Stimulated activated CD4-positive, alpha-beta T cell treated with anti-CD3 and anti-CD28 coated beads, Interleukin-15, amount 100 ng/mL, for 1 hour (primary cell): ENCODE measurements at places on chromosomes 7 and 10.

DNA sequence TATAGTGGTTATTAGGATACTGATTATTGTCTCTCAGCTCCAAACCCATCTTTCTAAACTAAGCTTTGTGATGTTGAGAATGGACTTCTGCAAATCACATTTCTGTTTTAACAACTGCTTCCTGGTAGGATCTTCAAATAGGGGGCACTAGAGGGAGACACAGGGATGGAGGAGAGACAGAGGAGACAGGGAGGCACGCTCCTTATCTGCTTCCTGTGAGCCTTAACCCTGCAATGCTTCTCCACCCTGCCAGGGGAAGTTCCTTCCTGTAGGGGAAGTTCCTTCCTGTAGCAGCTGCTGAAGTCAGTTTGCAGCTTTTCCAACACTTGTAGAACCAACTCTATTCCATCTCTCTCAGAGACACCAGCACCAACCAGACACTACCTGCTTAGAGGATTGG, 847.2 kb downstream of the CCSER2 start:
- DNase-seq = no peak

DNA sequence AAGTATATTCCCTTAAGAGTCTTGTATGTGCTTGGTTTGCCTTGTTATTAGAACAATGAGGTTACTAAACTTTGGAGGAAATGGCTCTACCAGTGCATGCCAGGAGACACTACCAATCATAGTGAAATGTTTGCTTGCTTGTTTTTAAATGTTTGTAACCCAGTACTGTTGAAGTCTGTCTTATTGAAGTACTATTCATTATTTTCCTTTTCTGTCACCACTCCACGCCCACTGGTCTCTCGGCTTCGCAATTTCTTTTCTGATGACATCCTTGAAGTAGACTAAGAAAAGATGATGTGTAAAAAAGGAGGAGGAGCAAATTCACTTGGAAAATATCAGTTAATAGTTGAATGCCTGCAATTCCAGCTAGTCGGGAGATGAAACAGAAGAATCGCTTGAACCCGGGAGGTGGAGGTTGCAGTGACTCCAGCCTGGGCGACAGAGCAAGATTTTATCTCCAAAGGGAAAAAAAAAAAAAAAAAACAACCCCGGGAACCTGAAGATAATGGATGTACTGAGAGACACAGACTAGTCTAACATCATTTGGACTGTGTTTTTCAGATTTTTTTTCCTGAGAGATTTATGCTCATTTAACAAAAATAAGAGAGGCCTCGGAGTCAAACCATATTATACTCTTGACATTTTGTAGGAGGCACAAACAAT, 959.4 kb downstream of the PCDH15 start:
- no peak for DNase-seq

- DNase-seq = no peak
Measured at GRCh38 chr10:32150532-32151101, 94.4 kb upstream of the KIF5B start.

GRCh38 chr10:13183625-13184024, 22.3 kb downstream of the MCM10 start:
- DNase-seq = no peak

- no peak for DNase-seq
Measured at GRCh38 chr10:123129618-123130271, 6.0 kb upstream of the HMX3 start.

- DNase-seq = no peak
Measured at GRCh38 chr7:117127585-117128168, 174.4 kb downstream of the ST7 start.

- peak; percentile 27 for DNase-seq
Measured at GRCh38 chr7:2209146-2209960, 23.4 kb downstream of the MAD1L1 start.

DNA sequence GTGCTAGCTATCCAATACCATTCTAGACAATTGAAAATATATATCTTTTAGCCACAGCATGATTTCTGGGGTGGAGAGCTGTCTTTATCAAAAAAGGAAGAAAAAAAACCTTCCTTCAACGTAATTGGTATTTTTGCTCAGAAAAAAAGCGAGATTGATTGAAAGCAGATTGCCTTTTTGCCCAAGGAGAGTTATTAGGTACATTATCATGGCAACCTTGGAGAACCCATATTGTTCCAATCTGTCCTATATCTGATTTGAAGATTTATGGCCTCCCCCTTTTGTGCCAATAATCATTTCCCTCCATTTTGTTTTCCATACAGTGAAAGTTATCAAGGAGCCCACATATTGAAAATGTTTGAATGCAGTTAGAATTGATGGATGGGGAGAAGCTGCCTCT, 544.5 kb downstream of the KCNMA1 start:
- no peak for DNase-seq

GRCh38 chr10:129784291-129784690, 179.8 kb downstream of the EBF3 start:
- no peak for DNase-seq

DNA sequence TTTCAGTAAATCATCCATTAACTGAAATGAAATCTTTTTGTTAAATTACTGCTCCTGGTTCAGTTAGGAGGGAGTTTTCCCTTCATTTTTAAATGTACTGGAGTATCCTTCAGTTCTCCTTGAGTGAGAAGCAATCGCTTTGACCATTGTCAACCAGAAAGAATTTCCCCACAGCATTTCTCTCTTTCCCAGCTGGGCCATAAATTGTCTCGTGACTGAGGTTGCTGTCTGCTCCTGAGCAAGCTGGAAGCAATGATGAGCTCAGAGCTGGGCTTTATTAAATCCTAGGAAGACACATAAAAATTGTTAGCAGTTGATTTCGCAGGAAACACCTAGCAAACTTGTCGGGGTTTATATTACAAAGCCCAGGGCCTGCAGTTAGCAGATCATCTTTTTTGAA, 102.0 kb upstream of the INSYN2A start:
- DNase-seq = no peak

DNA sequence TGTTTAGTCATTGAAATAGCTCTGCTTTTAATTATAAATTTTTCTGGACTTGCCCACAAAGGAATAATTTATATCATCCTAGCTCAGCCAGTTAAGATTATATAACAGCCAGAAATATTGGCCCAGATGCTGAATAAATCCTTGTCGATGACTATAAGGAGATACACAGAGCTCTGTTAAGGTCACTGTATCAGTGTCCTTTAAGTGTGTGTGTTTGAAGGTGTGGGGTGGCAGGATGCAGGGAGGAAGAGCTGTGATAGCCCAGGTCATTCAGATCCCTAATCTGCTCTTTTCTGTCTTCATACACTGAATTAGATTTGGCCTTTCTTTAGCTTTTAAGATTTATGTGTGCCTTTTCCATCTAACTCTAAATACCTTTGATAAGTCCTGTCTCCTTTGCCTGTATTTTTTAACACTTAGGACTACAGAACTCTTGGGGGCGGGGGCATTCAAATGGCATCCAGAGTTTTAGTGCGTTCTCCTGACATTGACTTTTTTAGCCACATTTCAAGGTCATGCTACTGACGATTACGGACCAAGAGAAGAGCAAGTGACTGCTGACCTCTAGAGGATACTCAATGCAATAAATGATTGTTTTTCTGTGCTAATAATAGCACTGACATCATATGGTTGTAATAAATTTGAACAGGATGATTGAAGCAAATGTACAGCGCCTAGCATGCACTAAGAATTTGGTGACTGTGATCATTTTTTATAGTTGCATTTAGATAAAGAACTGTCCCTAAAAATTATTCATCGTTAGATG, 172.3 kb downstream of the CACNB2 start:
- DNase-seq = no peak

GRCh38 chr10:12628964-12629766, 279.8 kb downstream of the CAMK1D start:
- no peak for DNase-seq

DNA sequence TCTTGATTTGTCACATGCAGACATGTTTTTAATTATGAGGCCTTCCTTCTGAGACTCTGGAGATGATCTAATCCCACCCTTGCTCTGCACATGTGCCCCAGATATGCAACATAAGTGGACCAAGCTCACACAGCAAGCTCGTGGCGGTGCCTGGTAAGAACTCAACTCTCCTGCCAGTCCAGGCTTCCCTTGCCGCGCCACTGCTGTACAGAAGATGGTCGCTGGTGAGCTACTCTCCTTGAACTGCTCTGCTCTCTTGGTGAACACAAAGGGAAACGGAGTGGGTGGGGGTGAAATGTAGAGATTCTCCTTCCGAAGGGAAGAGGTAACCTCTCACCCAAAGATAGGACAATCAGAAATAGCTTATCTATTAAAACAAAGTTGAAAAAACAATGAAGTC, 25.7 kb downstream of the MYOF start:
- no peak for DNase-seq

DNA sequence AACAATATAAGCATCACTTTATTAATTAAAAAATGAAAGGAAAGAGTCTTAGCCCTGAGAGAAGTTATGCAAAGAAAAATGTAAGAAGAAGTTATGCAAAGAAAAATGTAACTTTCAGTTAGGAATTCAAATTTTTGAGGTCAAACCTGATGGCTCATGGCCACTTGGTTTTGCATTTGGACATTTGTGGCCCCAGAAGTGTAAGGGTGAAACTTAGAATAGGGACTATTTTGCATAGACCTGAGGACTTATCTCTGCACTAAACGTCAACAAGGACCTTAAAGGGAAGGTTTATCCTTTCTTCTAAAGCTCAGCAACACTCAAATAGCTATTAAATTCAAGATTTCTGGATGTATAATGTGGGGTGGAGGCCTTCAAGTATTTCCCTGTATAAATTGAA, 724.5 kb upstream of the POT1 start:
- DNase-seq = no peak

DNA sequence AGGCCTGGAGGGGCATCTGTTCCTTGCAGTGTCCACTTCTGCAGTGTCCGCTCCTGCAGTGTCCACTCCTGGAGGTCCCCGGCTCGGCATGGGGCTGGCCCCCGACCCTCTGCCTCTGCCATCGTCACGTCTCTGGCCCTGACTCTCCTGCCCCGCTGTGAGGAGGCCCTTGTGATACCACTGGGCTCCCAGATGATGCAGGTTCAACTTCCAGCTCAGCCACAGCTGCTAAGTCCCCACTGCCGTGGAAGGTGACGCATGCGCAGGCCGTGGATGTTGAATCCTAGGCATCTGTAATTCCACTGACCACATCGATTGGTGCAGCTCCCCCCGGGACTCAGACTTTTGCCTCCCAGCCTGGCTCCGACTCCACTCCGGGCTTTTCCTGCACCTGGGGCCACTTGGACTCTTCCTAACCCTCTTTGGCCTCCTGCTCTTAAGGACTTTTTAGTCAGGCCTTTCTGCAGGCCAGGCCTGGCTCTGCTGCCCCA, 95.1 kb downstream of the GLRX3 start:
- no peak for DNase-seq

DNA sequence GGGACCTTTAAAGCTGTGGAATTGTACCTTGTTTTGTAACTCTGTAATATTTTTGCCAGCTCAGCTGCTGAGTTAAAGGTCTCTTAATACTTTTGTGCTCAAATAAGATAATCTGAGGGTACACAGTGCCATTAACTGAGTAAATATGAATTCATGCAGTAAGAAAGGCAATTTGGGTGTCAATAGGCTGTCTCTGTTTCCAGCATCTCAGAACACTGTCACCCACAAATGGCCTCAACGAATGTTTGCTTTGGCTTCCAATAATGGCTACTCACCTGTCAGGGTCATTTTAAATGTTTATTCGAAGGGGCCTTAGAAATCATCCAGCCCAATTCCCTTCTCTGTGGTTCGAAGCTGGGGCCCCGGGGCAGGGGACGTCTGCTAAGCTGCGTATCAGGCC, 225.4 kb downstream of the ZMYND11 start:
- no peak for DNase-seq

- DNase-seq = no peak
Measured at GRCh38 chr7:154862153-154862791, 140.7 kb downstream of the PAXIP1 start.

DNA sequence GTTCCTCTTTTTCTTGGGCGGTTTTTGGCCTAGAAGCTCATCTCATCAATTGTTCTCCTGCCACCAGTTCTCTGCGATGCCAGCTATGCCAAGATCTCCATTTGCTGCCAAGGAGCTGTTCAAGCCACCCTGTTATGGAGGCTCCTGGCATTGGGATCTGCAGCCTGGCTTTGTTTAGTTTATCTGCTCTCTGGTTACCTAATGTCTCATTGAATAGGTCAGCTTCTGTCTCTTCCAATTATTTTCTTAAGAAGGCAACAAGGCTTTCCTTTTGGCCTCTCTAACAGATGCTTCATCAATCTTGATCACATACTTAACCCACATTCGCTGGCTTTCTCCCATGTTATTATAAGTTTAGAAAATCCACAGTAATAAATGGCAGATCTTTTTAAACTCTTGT, 20.6 kb upstream of the SDK1 start:
- no peak for DNase-seq

DNA sequence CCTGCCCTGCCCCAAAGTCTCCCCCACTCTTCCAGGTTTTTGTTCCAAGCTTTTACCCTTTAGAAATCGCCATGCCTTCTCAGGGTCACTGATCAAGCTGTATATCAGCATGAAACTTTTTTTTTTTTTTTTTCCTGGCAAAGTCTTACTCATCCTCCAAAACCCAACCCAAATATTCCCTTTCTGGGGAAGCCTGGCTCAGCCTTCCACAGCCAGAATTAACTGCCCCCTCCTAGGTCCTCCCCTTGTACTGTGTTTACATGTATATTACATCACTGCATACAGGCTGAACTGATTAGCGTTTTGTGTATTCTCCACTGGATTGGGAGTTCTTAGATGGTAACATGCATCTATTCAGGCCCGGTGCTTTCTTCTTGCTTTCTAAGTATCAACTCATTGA, 4.6 kb upstream of the NOBOX start:
- DNase-seq = no peak

- no peak for DNase-seq
Measured at GRCh38 chr10:131961047-131961776, 20.5 kb downstream of the BNIP3 start.
